Activated naive CD8-positive, alpha-beta T cell treated with anti-CD3 and anti-CD28 coated beads, Interleukin-2, amount 10 ng/mL, durations not matched to agents 7 days and 5 days (primary cell): ENCODE measurements at places on chromosomes 12 and 14. TPM values are rescaled to one million over a fixed set of nuclear protein-coding genes. Genes with fewer than 3 reads are reported as not detected.

The CATSPERB gene
- total RNA-seq = 2.3 TPM

The FGF23 gene
- total RNA-seq = not detected

- no peak for DNase-seq
Observed at GRCh38 chr12:80837342-80837978, 100.3 kb downstream of the LIN7A start.

GRCh38 chr14:102028733-102029132 is 58.1 kb downstream of the HSP90AA1 start:
- DNase-seq = no peak

GRCh38 chr12:128425666-128426331 is 158.8 kb downstream of the TMEM132C start:
- no peak for DNase-seq

The IFNG-AS1 gene
- total RNA-seq = 5.2 TPM

GRCh38 chr12:684416-684815 is 21.2 kb upstream of the NINJ2 start:
- DNase-seq = no peak

DNA sequence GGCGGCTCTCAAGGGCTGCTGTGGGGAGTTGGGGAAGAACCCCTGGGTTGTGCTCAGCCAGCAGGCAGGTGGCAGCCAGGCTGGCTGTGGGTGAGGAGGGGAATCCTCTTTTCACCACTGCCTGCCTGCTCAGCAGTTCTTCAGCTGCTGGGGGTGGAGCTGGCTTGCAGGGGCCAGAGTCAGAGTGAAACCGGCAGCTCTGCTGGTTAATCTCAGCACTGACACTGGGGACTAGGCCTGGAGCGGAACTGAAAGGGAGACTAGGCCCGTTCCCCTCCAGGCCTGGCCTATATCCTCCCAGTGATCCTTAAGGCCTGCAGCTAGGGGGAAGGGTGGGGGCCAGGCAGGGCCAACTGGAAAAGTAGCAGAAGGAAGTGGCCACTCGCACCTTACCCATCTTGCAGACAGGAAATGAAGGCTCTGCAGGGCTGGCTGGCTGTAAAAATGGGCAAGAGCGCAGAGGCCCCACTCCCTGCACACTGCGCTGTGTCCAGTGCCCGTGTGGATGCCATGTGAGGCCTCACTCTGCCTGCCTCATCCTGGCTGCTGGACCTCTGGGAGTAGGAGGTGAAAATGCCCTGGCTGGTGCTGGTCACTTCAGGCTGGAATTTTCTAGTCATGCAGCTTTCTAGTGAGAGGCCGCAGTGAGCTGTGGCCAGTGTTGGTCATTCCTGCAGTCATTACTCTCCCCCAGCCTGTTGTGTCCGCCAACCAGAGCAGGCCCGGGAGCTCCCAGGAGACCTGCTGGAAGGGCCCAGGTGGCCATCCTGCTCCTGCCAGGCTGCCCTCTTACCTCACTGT is 39.4 kb downstream of the SH2B3 start:
- DNase-seq = peak; percentile 77

DNA sequence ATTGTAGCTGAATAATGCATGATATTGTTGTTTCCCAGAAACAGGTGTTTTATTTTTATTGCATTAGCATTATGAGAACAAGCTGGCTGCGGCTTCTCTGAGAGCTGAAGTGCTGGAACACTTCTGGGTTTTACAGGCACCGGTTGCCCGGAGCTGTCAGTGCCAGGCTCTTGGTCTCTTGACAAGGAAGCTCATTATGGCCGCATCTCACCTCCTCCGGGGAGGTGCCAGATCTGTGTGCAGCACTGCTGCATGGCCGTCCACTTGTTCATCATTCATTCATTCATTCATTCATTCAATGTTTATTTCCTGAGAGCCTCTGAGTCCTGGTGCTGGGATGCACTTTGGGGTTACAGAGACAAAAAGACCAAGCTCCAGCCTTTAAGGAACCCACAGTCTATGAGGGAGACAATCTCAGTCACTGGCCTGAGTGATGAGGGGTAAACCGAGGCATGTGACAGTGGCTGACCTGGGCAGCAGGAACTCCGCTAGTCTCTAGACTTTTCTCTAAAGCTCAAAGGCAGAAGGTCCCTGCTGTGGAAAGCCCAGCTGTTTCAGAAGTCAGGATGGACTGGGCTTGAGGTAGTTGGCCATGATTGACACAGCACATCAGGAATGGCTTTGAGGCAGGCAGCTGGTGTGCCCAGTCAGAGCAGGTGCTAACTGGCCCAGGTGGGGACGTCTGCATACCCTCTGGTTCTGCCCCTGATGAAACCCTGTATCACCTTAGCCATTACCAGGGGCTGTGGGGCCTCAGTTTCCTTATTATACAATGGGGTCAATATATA is 181.0 kb downstream of the ADGRD1 start:
- no peak for DNase-seq

DNA sequence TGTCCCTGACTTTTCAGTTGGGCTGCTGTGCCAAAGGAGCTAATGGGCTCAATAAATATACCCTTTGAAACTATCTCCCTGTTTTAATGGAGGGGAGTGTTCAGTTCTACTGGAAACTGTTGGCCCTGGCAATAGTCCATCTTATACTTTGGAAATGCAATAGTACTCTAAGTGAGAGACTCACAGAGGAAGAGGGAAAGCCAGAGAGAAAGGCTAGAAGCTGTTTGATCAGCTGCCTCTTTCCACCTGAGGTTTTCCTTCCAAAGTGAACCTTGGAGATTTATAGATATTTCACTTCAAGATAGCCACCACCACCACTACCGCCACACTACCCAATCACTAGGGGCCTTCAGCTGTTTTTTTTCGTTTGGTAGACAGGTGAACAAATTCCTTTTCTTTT is 93.6 kb upstream of the CCDC91 start:
- DNase-seq = no peak

The KRT79 gene
- not detected for total RNA-seq

The EIF2S3B gene
- total RNA-seq = 0.79 TPM

GRCh38 chr12:6604259-6605029 is 2.7 kb downstream of the CHD4 start:
- no peak for DNase-seq

DNA sequence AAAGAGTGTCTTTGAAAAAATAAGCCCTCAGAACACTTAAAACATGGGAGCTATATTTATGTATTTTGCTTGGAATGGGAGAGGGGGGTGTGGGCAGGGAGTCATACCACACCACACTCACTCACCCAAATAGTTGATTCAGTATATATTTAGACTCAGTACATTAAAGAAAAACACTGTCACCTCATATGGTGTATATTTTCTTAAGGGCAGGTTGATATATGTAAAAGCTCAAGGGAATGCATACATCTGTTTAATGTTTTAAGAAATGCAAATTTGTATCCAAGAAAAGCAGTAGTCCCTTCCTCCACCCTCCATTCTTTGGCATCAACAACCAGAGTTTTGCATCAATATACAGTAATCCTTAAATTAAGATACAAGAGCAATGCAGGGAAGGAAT is 1.4 kb downstream of the NFYB start:
- DNase-seq = no peak

DNA sequence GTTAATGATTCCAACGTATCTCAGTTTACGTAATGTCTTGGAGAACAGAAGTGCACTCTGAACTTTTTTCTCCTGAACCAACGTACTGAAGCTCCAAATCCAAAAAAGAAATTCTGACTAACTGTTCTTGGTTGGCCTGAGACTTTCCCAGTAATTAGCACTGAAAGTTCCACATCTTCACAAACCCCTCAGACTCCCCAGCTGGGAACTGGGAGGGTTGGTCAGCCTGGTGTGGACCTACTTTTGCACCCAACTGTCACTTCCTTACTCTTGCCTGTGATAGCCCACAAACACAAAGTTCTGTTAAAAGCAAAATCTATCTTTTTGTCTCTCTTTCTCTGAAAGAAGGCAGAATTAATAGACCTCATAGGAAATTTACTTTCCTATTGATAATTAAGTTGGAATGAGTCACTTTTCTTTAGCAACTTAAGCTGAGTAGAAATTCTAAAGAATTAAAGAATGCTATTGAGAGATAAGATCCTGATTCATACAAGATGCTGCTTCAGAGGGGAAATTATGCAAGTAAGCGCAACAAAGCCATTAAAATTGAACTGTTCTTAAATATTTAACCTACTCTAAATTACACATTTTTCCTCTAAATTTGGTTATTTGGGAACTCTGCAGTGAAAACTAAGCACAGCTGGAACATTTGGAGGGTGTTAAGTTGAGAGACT is 155.0 kb downstream of the EPS8 start:
- DNase-seq = no peak

- no peak for DNase-seq
Observed at GRCh38 chr12:65098364-65098763, 22.7 kb downstream of the WIF1 start.

DNA sequence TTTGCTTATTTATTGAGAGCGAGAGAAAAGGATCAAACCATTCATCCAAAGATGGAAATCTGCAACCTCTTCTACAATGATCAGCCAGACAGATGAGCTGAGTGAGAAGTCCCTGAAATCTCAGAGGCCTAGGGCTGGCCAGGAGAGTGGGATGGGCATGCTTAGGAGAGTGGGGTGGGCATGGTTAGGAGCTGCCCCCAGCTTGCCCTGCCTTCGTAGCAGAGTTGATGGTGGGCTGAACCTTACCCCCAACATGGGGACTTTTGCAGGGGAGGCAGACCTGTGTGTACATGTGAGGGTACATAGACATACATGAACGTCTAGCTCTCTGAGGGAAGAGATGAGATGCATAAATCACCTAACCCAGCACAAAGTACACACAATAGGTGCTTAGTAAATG is 95.7 kb upstream of the ESRRB start:
- DNase-seq = no peak

The COPZ1 gene
- 93.1 TPM for total RNA-seq

- no peak for DNase-seq
Observed at GRCh38 chr12:126681676-126682075, 1585.3 kb upstream of the TMEM132C start.

- DNase-seq = no peak
Observed at GRCh38 chr12:113180333-113180732, 4.9 kb downstream of the DDX54 start.

The IKBIP gene
- total RNA-seq = 23.4 TPM

DNA sequence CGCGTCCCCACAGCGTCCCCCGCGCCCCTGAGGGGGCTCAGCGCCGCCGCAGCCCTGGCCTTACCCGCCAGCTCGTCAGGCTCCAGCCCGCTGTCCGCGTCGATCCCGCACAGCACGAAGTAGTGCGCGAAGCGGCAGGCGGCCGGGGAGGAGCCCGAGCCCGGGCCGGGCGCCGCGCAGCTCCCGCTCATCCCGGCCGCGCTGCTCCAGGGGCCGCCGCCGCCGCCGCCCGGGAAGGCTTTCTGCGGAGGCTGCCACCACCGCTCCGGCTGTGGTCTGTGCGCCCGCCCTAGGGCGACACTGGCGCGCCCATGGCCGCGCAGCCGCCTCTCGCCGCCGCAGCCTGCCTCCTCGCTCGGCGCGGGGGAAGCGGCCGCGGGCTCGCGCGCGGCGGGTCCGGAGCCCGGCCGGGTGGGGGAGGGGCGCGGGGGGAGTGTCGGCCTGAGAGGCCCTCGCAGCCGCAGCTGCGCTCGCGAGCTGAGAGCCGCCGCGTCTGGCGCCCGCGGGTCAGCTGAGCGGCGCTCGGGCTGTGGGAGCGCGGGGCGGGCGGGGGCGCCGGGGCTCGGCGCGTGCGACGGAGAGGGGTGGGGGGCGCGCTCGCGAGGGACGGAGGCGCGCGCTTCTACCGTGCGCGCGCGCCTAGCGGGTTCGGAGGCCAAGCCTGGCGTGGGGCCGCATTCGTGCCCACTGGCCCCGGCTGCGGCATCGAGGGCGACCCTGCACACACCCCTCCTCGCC is at the start of gene DENND5B:
Gene DENND5B, minus strand, starts transcription at position 495 of the 738 bp plus-strand sequence. Its CDS starts 304 bp downstream, at position 191.
- DNase-seq = peak; percentile 56

The TAS2R10 gene
- total RNA-seq = 0.48 TPM

The MYF6 gene
- total RNA-seq = not detected

DNA sequence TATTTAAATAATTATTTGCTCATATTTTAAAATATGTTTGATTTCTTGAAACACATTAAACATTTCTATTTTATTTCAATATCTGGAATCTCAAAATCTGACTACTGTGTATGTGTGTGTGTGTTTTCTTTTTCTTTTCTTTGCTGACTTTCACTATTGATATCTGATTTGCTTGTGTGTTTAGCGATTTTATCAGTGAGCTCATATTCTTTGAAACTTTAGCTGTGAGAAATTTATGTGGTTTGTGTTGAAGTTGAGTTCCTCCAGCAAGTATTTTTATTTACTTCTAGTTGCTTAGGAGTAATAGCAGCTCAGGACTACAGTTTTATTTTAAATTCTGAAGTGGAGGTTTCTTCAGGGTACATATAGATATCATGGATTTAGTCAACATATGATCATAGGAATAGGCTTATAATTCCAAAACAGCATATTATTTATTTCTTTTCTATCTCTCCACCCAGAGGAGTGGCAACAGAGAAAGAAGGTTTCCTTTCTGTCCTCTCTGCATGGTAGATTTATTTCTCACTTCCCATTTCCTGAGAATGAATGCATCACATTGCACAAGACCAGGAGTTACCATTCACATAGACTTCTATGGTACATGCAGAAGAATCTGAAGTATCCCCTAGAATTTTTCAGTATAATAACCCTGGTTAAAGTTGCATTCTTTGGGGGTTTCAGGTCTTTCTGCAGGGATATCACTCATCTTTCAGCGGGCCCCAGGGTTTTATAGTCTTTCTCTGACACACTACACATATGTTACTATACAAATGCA is 60.5 kb downstream of the PTPRQ start:
- no peak for DNase-seq

The FLRT2 gene
- not detected for total RNA-seq

DNA sequence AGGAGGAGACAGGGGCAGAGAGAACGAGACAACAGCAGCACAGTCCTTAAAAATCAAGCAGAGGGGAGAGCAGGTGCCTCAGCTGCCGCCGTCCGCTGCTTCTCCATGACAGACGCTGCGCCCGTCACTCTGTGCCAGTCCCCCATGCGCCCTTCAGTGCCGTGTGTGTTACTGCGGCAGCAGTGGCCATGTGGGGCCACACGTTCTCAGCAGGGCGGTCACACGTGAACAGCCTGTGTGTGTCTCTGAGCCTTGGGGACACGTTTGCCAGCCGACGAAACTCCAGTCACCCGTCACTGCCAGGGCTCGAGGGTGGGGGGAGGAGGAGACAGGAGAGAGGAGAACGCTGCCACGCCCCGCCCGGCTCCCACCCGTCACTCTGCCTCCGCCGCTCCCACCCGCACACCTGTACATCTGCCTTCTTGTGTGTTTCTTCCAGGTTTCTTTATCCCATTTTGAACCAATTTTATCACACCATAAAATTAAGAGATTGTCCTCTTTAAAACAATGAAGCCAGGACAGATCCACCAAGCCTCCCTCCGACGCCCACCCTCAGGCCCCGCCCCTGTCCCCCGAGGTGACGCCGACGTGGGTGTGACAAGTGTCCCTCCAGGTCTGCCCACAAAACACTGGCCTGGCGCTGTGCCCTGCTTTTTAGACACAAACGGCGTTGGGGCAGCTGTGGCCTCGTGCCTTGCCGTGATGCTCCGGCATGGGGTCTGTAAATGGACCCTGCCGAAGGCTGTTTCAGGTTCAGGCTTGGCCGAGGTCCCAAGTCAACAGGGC is 58.2 kb downstream of the GALNT9 start:
- no peak for DNase-seq
